Fibroblast of skin of back (primary cell): ENCODE measurements at places on chromosomes 1 and 21.

GRCh38 chr1:54499360-54500106, 48.5 kb upstream of the ACOT11 start:
- DNase-seq, result peak; percentile 44

- DNase-seq, result no peak
Measured at GRCh38 chr1:245572709-245573108, 417.9 kb downstream of the KIF26B start.

- DNase-seq, result no peak
Measured at GRCh38 chr1:165763442-165763841, 5.2 kb downstream of the TMCO1 start.

DNA sequence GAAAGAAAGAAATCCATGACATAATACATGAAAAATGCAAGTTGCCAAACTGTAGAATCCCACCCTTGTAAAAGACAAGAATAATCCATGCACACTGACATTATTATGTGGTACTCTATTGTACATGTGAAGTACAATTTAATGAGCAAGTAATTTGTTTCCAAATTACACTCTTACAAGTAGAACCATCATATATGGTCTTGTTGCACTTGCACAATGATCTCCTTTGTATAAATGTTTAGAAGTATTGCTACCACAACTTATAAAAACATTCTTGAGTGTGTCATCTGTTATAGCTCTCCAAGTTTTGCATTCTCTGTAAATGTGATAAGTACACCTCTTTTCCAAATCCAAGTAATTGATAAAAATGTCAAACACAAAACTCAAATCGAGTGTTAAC, 29.1 kb upstream of the ZNF281 start:
- DNase-seq, result peak; percentile 68

DNA sequence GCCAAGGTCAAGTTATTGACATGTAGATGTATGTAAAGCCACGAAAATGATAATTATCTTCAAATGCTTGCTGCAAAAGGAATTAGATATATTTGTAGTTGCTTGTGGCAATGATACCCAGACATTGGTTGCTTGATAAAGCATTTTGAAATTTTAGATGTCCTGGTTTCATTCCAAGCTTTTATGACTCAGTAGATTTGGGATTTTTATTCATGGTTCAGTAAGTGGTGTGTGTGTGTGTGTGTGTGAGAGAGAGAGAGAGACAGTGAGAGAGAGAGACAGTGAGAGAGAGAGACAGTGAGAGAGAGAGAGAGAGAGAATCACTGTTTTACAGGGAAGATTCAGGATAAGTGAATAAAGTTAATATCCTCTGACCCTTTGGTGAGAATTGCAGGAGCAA, 498.2 kb upstream of the C1orf87 start:
- peak; percentile 59 for DNase-seq
